Fibroblast of the aortic adventitia (primary cell): ENCODE measurements at places on chromosomes 1 and 21. TPM values are rescaled to one million over a fixed set of nuclear protein-coding genes. Genes with fewer than 3 reads are reported as not detected.

VSIG8 gene
- not detected in 2 replicates for total RNA-seq

ADORA3 gene
- not detected in 2 replicates for total RNA-seq

DNA sequence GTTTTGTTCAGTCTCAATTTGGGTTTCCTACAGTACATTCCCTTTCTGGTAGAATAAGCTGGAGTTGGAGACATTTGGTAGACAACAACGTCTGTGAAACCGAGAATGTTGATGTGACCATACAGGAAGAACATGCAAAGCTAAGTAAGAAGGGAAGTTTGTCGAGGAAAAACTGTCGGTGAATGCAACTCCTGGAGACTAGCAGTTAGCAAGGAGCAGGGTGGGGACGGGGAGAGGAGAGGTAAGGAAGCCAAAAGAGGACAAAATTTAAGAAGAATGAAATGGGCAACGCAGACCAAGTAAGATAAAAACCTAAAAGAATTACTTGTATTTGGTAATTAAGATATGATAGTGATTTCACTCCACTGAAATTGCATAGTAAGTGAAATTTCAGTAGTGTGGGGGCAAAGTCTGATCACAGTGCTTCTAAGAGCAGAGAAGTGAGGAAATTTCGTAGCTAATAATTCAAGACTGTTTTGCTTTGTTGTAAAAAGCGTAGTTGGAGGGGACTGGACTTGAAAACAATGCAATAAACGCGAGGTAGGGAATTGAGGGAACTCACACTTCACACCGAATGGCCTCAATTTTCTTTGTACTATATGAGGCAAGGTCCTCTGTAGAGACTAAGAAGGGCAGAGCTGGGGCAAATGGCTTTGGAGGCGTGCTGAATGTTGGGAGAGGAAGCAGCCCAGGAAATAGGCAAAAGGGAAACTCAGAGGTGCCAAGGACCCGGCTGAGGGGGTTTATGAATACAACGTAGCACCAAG lies 787 bp upstream of the GIPC2 start:
- DNase-seq = no peak

DNA sequence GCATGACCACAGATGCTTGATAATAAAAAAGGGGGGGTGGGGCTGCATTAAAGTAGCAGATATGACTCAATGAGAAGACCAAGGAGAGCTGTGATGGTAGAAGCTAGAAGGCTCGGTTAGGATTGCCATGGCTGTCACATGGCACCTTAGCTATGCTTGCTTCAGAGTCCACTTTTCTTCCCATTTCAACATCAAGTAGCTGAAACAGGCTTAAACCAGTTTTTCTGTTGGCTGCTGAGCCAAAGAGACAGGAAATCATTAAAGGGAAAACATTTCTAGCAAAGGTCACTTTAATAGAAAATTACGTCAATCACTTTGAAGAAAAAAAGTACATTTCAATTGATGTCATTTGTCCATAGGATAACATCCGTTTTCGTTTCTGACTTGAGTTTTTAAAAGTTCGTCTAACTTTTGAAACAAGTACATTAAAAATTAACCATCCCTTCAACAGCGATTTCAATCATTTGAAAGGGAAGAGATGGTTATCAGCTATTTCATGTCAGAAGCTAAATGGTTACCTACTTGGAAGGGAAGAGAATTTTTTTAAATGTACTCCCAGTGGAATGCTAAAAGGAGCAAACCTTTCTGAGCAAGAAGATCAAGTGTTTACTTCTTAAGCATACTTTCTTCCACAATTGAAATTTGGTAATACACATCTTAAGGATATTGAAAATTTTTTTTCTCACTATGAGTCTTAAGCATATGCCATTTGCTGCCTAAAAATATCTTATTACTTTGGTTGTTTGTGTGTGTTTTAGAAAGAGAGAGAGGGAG lies 488.1 kb upstream of the PRMT6 start:
- DNase-seq = no peak

GRCh38 chr1:32759997-32760623 lies 57.0 kb downstream of the YARS1 start:
- no peak for DNase-seq

GRCh38 chr1:89946532-89946931 lies 48.4 kb upstream of the ZNF326 start:
- DNase-seq = no peak
